ENCODE measurements at places on chromosomes 5 and 9. TPM values are rescaled to one million over a fixed set of nuclear protein-coding genes. Genes with fewer than 3 reads are reported as not detected.

The BARX1 gene
- 11.1 TPM for total RNA-seq

The CCDC127 gene
- total RNA-seq, result 6.0 TPM

The BHMT gene
- total RNA-seq, result not detected

The TAF11L11 gene
- 0.38 TPM for total RNA-seq

The CDC14B gene
- 6.8 TPM for total RNA-seq

The CYFIP2 gene
- total RNA-seq, result 18.4 TPM

The RACK1 gene
- 3,233 TPM for total RNA-seq

The OR1L6 gene
- total RNA-seq, result not detected

The FAM120A gene
- 75.5 TPM for total RNA-seq

The GIN1 gene
- total RNA-seq, result 4.2 TPM

The TMEM252 gene
- total RNA-seq, result not detected

The PRUNE2 gene
- 0.14 TPM for total RNA-seq

The DNAI1 gene
- 0.12 TPM for total RNA-seq

The SLC9A3 gene
- total RNA-seq, result 2.9 TPM

The SPINK13 gene
- total RNA-seq, result not detected

The CCDC107 gene
- total RNA-seq, result 20.4 TPM

The S1PR3 gene
- total RNA-seq, result 35.5 TPM

The ALDH1B1 gene
- 62.1 TPM for total RNA-seq

The GLE1 gene
- total RNA-seq, result 30.3 TPM

The PCDHGA8 gene
- not detected for total RNA-seq

The HSDL2 gene
- 30.9 TPM for total RNA-seq

The CCDC187 gene
- 0.03 TPM for total RNA-seq

The SEMA6A gene
- total RNA-seq, result 0.18 TPM

The TICAM2 gene
- 0.73 TPM for total RNA-seq

The FOXD4L5 gene
- total RNA-seq, result not detected

The BAAT gene
- 0.43 TPM for total RNA-seq

The ZNF883 gene
- total RNA-seq, result 1.1 TPM

The EDIL3 gene
- total RNA-seq, result 0.25 TPM

The CCDC171 gene
- total RNA-seq, result 0.30 TPM

The UGT3A1 gene
- not detected for total RNA-seq

The LRRC70 gene
- 0.11 TPM for total RNA-seq

The GPR21 gene
- total RNA-seq, result not detected

The SPINK4 gene
- not detected for total RNA-seq

The F12 gene
- 25.2 TPM for total RNA-seq

The ZNF367 gene
- total RNA-seq, result 6.4 TPM

The C5orf58 gene
- not detected for total RNA-seq

The GRK6 gene
- total RNA-seq, result 22.7 TPM

The NR6A1 gene
- 1.7 TPM for total RNA-seq

The SPATA31D4 gene
- not detected for total RNA-seq

The SNAPC4 gene
- total RNA-seq, result 11.4 TPM

The PCDHA6 gene
- total RNA-seq, result not detected

The MLLT3 gene
- total RNA-seq, result 15.3 TPM

The KIF2A gene
- total RNA-seq, result 50.2 TPM

The ABITRAM gene
- 22.7 TPM for total RNA-seq

The CDC37L1 gene
- total RNA-seq, result 13.8 TPM

The JAKMIP2 gene
- total RNA-seq, result not detected

The ERP44 gene
- 11.3 TPM for total RNA-seq

The ZNF658 gene
- 1.7 TPM for total RNA-seq

The GRM6 gene
- not detected for total RNA-seq

The NACC2 gene
- 21.4 TPM for total RNA-seq

The IGFBPL1 gene
- 2.9 TPM for total RNA-seq

The SLC25A46 gene
- total RNA-seq, result 29.8 TPM

The SMIM15 gene
- 71.7 TPM for total RNA-seq

The TLX3 gene
- not detected for total RNA-seq

The CER1 gene
- not detected for total RNA-seq

Data from A549 treated with RU486 at 1 μM for 4 hours (cell line).